ENCODE measurements at places on chromosomes 11 and 22.

GRCh38 chr11:23398052-23398451 is 537.8 kb upstream of the CCDC179 start:
- no peak for DNase-seq

GRCh38 chr22:22408731-22409696 is 99.5 kb downstream of the ZNF280B start:
- peak; percentile 8 for DNase-seq

- no peak for DNase-seq
Observed at GRCh38 chr22:26169315-26170111, at the start of gene SEZ6L. TSS of gene SEZ6L (plus strand) at chr22:26169462. CDS start at chr22:26169670, 208 bp downstream.

DNA sequence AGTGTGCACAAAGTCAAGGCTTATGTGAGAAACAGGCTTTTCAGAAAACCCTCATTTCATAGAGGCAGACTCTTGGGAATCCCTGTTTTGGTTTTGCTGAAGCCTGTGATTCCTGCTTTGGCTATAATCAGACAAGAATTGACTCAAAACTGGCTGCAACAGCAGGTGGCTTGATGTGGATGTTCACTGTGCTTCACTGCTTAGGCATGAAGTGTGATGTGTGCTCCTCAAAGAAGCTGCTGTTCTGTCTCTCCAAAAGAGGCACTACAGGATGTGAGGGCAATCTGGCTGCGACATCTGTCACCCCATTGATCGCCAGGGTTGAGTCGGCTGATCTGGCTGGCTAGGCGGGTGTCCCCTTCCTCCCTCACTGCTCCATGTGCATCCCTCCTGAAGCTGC is 103.5 kb downstream of the C11orf58 start:
- DNase-seq: no peak

GRCh38 chr11:22522225-22522624 is 103.4 kb downstream of the FANCF start:
- no peak for DNase-seq

- DNase-seq: peak; percentile 28
Observed at GRCh38 chr11:13210424-13210823, 67.2 kb upstream of the BMAL1 start.

DNA sequence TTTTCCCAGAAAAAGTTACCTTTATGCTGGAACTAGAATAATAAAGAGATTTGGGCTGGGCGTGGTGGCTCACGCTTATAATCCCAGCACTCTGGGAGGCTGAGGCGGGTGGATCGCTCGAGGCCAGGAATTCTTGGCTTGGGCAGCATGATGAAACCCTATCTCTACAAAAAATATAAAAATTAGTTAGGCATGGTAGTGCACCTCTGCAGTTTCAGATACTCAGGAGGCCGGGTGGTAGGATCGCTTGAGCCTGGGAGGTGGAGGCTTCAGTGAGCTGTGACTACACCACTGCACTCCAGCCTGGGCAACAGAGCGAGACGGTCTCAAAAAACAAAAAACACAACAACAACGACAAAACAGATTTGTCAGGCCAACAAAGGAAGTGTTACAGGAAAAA is 119.3 kb upstream of the OR9Q1 start:
- no peak for DNase-seq

DNA sequence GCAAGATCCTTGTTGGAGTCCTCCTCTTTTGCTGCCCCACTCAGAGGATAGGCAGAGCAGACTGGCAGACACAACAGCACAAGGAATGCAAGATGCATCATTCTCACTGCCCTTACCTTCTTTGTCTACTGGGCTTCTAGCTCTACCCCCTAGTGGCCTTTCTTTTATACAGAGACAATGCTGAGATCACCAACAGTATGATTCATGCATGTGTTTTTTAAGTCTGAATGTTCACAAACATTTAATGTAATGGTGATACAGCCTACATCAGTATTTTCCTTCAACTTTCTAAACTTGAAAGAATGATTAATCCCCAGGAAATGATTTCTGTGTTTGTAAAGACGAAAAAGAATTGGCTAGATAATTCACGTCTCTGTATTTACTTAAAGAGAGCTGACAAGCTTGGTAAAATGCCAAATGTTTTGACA is at the start of gene MMP10:
Gene MMP10 (minus strand): TSS at position 138 of the 428 bp plus-strand sequence. CDS start 37 bp downstream, at position 101.
- no peak for DNase-seq
